ENCODE measurements at places on chromosomes 1 and 21.

DNA sequence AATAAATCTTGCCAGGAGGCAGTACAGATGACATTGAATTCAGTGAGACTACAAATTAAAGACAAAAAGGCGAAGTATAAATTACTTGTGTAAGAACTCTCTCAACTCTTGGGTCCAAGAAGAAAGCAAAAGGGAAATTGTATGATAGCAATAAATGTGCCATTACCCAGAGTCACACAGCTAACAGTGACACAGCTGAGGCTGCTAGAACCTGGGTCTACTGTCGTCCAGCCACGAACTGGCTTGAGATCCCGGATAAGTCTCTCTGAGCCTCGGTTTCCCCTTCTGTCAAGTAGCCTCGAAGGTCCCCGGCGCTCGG lies 362 bp upstream of the ROR1 start:
- DNase-seq = no peak

DNA sequence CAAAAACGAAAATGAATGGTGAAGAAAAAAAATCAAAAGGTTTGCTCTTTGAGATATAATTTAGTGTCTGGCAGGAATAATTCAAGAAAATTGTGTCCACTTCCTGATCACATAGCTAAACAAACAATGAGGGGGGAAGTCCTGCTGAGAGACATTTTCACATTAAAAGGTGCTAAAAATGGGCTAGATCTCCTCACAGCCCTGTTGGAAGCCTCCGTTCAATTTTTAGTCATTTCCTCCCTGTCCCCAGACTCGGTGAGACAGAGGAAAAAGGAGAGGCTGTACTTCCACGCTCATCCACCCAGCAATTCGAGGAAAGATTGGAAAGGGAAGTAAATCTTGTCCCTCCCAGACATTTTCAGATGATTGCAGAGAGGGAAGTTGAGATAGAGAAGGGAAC lies 103.7 kb downstream of the BARHL2 start:
- no peak for DNase-seq

DNA sequence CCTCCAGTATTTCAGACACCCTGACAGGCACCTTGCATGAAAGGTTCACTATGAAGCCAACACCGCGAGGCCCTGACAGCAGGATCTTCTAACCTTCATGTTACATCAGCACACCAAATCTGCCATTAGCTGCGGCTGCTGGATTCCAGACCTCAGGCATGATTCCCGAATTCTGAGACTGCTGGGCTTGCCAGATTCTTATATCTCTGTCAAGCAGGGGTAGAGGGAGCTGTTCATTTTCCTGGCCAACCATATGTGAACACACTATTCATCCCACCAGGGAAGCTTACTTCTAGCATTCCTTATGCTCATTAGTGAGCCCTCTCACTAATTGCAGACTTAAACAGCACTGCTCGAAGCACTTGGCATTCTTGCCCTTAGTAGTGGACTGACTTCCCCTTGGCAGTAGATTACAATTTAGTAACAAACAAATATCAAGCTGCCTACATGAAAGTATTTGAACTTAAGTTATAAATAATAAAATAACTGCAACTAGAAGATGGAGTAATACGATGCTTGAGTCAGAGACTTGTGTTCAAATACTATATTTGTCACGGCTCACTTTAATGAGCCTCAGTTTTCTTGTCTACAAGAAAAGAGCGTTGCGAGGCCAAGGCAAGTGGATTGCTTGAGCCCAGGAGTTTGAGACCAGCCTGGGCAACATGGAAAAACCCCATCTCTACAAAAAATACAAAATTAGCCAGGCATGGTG lies 43.3 kb downstream of the NID1 start:
- DNase-seq = no peak

- DNase-seq = no peak
Measured at GRCh38 chr1:173861731-173862145, 6.1 kb downstream of the GAS5 start.

DNA sequence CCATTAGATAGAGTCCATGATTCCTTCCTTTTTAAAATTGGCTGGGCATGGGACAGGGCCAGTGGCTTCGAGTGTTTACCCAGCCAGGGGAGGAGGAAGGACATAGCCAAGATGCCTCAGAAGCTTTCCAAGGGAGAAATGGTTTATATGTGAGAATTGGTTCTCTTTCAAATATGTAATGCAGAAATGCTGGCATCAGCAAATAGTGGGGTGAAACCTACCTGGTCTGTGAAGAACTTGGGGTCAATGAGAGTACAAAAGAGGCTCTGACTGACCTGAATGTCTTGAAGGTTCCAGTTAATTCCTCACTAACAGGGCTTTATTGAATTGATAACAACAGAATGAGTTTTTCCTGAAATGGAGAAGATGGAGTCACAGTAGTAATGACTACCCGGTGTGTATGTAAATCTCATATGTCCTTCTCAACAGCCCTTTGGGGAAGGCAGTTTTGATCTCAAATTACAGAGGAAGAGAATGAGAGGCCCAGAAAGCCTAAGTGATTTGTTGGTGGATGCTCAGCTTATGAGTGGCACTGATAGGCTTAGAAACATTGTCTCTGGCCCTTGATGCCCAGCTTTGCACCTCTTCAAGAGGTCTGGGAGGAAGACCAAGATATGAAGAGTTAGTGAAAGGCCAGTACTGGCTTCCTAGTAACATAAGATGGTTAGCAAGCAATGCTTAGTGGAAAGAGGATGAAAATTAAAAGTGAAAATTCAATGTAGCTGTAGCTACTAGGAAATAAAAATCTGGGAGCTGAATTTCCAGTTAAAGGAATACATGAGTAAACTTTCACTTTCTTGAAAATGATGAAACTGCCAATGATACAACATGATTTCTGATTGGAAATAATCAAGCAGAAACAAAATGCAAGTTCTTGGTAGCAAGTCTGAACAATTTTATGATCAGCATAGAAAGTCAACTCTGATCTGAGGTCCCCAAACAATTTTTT lies 2.7 kb downstream of the ATF3 start:
- DNase-seq = no peak

DNA sequence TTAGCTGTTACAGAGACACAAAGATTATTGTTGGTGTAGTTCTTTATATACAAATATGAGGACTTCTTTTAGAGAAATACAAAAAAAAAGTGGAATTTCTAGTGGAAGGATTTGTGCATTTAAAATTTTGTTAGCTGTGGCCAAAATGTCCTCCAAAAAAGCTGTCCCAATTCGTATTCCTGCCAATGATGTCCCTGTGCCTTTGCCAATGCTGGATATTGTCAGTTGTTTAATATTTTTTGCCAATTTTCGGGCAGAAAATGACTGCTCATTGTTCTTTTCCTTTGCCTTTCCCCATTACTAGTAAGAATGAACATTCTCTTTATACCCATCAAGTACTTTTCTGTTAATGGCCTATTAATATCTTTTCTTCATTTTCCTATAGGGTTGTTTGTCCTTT lies 110.0 kb upstream of the HOOK1 start:
- DNase-seq = no peak

- no peak for DNase-seq
Measured at GRCh38 chr1:204206121-204206520, 7.7 kb downstream of the GOLT1A start.

DNA sequence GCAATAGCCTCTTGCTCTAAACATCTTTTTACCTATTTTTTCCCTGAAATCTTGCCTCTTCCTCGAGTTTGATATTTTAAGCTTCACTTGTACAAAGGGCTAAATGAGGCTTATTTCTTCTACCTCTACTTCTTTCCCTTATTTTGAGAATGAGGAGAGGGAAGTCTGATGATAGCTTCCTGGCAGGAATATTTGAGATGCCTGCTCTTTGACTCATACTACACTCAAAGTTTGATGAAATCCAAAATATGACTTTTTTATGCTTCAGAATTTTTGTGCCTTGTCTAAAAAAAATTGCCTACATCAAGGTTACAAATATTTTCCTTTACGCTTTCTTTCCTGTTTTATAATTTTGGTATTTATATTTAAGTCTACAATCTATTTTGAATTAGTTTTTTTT lies 624.4 kb upstream of the PLXNA2 start:
- DNase-seq = no peak

DNA sequence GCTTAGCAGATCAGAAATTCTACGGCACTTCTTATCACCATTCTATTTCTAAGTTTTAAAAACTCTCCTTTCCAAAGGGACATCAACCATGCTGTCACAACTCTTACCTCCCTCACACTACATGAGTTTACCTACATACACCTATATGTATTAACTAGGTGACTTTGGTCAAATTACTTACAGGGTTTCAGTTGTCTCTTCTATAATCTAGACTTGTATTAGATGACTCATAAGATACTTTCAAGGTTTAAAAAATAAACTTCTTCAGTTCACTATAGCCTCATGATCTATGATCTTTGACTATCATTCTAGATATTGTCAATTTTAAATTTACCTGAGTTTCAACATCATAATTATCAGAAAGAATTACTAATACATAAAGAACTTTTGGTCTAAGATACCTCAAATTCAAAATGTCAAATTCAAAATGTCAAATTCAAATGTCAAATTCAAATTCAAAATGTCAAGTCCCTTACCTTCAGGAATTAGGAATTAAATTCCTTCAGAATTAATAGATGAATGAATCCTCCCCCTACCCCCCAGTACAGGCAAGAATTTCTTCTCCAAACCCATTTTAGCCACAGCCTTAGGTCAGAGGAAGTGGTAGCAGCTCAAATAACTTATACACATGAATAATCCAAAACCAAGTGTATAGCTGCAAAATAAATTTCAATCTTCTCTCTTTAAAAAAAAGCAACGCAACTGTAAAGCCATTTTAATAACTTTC lies 31.1 kb downstream of the OTUD7B start:
- DNase-seq = no peak

- no peak for DNase-seq
Measured at GRCh38 chr21:34939673-34940331, 109.3 kb downstream of the RUNX1 start.

Data from NCI-H748 treated with DMSO at 0.1 percent for 48 hours (cell line).